ENCODE measurements at places on chromosomes 5 and 9.

- peak; percentile 36 for DNase-seq
Measured at GRCh38 chr5:131068893-131069643, 96.0 kb downstream of the HINT1 start.

GRCh38 chr5:178590141-178590923 lies at the start of gene COL23A1:
COL23A1 (minus strand) TSS chr5:178590393.
- DNase-seq = peak; percentile 39

GRCh38 chr5:86909418-86910295 lies 291.9 kb downstream of the COX7C start:
- no peak for DNase-seq

- DNase-seq = no peak
Measured at GRCh38 chr5:61465066-61465465, 133.0 kb downstream of the ZSWIM6 start.

DNA sequence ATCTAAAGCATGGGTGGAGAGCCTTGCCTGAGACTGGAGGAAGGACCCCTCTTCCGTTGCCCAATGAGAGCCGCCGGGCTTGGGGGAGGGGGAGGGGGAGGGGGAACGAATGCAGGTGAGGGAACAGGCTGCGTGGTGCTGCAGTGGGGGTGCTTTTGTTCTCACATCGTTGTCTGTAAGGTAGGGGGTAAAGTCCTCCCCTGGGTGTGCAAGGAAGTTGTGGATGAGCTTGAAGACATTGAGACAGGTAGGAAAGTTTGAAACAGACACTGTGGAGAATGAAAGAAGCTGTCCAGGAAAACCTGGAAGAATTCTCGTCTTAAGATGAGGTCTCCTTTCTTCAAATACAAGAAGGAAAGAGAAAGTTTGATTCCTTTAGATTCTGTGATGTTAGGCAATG lies 94.1 kb upstream of the LIFR start:
- DNase-seq = no peak

DNA sequence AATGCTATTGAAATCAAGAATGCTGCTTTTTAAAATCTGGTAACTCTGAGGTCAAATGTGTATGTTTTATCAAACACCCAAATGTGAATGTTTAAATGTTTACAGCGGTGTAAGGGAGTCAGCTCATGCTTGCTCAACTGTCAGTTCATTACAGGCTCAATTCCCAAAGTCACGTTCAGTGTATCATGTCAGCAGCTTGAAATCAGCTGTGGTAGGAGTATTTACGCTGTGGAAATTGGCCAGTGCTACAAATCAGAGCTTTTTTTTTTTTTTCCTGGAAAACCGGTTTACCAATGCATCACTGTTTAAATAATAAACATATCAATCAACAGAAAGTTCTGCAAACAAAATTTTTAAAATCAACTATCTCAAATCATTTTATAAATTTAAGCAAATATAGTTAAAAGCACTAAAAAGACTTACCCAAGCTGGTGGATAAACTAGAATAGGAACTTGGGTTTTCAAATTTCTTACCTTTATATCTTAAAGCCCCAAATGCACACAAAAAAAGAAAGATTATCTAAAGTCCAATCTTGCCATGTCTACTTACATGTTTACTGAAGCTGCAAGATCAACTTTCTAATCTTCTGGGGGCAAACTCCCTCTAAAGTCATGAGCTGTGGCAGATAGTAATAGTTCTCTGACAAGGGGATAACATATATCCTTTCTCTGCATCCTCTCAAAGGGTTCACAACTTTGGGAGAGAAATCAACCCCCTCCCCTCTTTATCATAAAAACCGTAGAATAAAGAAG lies 57.6 kb upstream of the GRAMD2B start:
- no peak for DNase-seq

DNA sequence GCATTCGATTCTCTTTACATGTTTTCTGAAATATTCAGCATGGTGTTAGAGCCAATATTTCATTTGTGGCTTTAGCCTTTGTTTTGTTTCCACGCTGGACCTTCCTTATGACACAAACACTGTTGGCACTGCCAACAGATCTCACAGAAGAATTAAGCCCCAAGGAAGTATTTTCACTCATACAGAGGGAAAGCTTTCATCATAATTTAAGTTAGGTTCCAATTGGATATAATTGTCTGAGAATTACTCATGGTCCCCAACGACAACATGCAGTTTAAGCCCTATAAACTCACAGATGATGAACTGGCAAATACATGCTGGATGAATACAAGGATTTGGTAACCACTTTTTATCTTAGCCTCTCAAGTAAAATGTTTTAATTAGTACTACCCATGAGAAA lies 259.5 kb downstream of the EBF1 start:
- DNase-seq = no peak

GRCh38 chr5:129857116-129857515 lies 47.1 kb upstream of the CHSY3 start:
- no peak for DNase-seq

DNA sequence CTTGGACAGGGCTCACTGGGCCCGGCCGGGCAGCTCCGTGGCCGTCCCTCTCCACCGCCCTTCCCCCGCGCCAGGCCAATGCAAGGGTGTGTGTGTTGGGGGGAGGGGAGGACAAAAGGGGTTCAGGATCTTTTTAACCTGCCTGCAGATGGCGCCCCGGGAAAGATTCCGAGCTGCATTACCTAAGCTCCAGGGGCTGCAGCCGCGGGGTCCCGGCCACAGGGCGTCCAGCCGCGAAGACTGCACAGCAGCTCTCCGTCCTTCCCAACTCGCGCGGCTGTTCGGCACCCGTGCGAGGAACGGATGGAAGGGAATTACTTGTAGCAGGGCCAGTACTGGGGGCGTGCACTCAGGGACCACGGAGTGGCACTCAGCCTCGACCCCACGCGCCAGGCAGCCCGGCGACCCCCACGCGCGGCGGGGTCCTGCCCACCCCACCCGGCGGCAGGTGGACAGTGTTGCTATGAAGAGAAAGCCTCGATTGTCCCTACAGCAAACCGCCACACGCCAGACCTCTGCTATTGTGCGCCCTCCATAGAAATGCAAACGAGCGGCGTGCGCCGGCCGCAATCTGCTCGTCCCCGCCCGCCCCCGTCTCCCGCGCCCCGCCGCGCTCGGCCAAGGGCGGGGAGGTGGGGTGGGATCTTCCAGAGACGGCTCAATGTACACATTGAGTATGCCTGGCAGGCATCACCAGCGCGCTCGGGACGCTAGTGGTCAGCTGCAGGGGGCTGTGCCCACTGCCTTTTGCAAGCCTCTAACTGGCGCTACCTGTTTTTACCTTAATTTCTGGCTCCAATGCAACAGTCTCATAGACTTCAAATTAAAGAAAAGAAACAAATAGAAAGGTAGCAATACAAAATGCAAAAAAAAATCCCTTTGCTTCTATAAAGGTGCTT lies 796 bp upstream of the GADD45G start:
- DNase-seq = peak; percentile 54

GRCh38 chr9:100240512-100240911 lies 112.2 kb downstream of the TEX10 start:
- DNase-seq = no peak

GRCh38 chr9:124694414-124695279 lies 76.5 kb downstream of the NR6A1 start:
- no peak for DNase-seq

- DNase-seq = no peak
Measured at GRCh38 chr9:128128836-128129590, 1.5 kb upstream of the PTGES2 start.

GRCh38 chr9:93904649-93905472 lies 50.3 kb downstream of the BARX1 start:
- no peak for DNase-seq

GRCh38 chr5:176633598-176633997 lies 3.1 kb downstream of the EIF4E1B start:
- DNase-seq = no peak

- DNase-seq = no peak
Measured at GRCh38 chr5:168188182-168188581, 103.3 kb upstream of the WWC1 start.

DNA sequence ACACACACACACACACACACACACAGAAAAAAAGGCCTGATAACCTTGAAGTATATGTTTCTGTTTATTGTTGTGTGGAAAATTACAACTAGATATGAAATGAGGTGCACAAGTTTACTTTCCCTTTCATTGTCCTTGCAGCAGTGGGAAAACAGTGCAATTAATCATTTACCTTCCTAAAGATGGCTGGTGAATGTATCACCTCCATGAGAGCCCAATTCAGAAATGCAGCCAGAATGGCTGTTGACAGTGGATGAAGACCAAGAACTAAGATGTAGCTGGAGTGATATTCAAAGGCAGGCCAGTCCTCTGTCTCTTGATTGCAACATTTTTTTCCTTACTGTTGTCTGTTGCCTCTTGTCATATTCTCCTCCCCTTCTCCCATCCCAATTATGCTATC lies 49.6 kb upstream of the EIF4EBP3 start:
- no peak for DNase-seq

GRCh38 chr5:132205385-132206125 lies 22.1 kb downstream of the P4HA2 start:
- DNase-seq = no peak

DNA sequence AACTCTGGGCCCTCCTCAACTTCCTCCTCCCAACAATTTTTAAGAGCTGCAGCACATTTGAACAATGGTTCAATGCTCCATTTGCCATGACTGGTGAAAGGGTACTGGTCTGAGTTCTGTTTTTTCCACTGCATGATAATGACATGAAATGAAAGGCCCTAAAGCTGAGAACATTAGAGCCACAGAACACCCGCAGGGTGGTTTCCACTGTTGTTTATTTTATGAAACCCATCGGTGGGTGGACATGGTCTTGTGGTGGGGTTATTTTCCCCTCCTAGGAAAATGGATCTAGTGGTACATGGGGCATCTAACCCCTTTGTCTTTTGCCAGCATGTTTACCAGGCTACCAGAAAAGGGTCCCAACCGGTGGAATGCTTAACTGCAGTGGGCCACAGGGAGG lies 71.8 kb downstream of the SMARCA2 start:
- peak; percentile 5 for DNase-seq

DNA sequence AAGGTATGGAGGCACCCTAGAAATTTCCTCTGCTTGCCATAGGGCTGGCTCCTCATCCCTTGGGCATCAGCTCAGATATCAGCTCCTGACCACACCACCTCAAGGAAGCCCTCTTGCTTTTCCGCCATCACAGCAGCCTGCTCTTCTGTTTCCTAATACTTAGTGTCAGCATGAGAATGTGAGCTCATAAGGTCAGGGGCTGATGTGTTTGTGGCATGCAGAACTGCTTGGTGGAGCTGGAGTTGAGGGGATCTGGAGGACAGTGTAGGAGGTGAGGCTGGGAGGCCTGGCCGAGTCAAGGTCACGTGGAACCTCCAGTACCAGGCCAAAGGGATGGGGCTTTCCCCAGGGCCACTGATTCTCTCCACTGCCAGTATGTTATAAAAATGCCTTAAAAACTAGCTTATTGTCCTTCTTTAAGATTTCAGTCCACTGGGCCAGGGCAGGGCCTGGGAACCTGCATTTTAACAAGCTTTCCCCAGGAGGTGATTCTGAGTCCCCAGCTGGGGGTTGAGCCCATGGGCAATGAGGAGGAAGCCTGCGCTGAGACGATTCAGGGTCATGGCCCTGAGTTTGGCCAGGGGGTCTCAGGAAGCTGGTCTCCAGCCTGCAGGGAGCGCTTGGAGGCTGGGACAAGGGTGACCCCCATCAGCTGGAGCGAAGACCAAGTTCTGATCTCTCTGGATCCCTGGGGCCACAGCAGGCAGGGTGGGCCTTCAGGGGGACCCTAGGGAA lies 28.6 kb downstream of the DAB2IP start:
- DNase-seq = no peak

DNA sequence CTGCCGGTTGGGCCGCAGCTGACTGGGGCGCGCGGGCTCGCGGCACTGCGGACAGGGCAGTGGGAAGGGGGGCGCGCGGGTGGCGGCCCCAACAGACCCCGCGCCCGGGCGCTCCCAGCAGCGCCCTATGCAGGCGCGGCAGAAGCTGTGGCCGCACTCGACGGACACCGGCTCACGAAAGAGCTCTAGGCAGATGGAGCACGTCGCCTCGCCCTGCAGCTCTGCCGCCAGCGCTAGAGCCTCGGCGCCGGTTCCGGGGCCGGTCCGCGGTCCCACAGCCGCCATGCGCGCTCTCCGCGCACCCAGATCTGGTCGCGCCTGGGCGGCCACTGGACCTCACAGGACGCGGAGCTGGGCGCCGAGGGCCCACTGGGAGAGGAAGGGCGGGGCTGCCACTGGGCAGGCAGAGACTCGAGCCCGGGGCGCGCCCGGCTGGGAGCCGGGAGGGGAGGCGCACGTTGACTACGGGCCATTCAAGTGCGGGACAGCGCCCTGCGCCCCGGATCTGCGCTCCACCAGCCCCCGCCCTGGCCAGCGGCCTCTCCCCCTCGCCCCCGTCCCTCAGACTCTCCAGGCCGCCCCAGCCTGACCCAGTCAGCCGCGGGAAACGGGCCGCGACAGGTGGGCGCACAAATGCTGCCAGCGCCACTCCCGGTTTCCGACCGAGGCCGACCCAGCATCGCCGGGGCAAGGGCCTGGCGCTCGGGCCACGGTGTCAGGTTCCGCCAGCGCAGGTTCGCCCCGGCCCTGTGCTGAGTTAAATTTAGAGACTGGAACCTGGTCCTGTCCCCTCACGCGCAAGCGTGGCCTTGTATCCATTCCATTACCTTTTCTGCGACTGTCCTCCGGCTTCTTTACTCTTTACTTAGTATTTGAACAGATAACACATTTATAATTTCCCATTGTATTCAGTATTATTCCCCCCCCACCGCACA lies at the start of gene TRIM7:
TRIM7 (minus strand) TSS at position 371 of the 935 bp plus-strand sequence; CDS start at position 285, 86 bp downstream.
- DNase-seq = peak; percentile 49

GRCh38 chr5:172453986-172454357 lies 353 bp downstream of the SH3PXD2B start:
- DNase-seq = no peak

DNA sequence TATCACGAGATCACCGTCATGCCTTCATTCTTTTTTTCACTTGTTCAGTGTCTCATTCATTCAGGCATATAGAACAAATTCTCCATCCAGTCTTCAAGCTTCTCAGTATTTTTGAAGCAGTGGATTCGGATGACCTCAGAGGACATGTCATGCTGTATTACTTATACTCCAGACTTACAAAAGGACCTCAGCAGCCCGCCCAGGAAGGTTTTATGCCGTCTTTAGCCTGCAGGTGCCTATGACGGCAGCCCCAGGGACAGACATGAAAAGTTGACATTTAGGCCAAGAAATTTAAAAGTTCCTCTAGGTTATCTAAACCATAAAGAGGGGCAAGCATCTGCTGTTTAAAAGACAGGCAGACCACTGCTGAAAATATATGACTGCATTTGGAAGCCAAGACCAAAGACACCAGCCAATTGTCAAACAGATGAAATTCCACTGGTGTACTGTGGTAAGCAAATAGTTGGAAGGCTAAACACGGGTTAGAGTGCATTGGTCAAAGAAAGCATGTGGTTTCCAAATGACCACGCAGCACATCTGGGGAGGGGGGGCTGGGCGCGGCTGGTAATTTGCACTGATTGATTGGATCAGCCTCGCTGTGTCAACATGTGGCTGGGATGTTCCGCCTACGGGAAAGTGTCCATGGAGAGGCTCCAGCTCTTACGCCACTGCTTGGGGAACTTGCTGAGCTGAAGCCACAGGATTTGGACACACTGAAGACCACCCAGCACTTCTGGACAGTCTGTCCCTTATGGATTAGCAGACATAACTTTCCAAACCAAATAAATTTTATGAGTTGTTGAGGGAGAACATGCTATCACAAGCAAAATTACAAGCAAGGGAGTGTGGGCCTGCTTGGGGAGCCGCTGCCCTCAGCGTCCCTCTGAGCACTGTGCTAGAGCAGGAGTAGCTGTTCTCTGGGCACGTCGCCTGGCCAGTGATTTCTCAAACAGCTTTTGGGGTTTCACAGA lies 173.6 kb downstream of the FANCC start:
- no peak for DNase-seq
